ENCODE measurements at places on chromosomes 1 and 21. TPM values are rescaled to one million over a fixed set of nuclear protein-coding genes. Genes with fewer than 3 reads are reported as not detected.

The ZYG11A gene
- 0.18 TPM for total RNA-seq

The GJB5 gene
- not detected for total RNA-seq

DNA sequence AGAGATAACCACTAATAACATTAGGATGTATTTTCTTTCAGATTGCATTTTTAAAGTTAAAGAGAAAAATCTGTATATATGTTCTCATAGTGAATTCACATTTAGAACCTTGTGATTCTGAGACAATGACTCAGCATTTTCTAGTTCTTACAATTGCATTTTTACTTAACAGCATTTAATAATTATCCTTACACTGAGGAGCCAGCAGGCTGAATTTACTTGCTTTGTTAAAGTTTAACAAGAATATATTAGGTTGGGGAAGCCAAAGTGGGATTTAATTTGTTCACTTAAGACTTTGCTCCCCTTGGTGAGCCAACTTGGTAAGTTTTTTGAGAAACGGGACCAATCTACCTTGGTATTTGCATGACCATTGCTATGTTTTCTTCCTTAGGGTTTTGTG, 4.5 kb downstream of the PATJ start:
- DNase-seq, result no peak

- DNase-seq, result peak; percentile 22
Observed at GRCh38 chr1:44485229-44485933, 80.3 kb downstream of the RNF220 start.

The HDAC1 gene
- 143 TPM for total RNA-seq

The BSND gene
- total RNA-seq, result not detected

The AADACL4 gene
- total RNA-seq, result not detected

The FAM110D gene
- 13.5 TPM for total RNA-seq

DNA sequence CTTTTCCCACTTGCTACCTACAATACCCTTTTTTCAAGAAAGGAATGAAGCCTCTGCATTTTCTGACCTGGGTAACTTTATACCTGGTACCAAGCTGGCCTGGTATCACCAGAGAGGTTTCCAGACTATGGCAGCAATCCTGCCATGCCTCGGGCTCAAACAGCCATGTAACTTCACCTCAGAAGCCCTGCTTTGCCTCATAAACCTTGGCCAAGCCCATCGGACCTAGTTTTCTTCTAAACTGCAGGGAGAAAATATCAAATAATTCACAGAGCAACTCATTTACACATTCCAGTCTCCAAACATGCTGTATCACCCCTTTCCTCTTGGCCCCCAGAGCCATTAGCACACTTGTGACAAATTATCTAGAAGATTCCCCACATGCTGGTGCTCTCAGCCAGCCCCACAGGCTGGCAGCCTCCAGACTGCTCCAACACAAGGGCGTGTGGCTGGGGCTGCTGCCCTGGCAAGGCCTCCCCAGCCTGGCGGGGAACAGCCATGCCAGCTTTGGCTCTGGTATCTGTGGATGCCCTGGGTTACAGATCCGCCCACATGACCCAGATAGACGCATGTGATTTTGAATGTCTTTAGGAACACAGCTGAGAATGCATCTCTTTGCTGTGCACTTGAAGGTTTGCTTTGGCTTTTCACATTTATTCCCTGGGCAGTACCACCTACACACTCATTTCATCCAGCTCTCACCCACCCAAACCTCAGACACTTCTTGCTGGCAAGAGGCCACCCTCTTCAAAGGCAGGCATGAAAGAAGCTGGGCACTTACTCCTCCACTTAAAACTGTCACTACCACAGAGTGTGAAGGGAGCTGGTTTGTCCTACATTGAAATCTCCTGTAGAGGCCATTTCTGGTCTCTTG, 70.0 kb upstream of the BCAR3 start:
- DNase-seq, result no peak

The UFC1 gene
- total RNA-seq, result 124 TPM

Data from endothelial cell (in vitro differentiated cells).